ENCODE measurements at places on chromosomes 2 and 18.

DNA sequence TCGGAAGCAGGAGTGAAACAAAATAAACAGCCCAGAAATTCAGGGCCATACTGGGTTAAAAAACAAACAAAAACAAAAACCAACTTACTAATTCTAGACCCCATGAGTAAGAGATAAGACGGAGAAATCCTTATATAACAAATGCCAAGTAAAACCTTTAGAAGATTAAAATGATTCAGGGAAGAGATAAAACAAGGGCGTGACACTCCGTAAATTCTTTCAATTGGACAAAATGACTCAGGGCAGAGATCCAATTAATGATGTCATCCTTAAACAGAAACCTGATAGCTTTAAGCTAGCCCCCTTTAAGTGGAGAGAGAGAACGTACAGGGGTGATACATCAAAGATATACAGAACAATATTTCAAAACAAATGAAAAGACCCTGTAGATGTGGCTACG, 317.4 kb downstream of the NBAS start:
- DNase-seq, result no peak

DNA sequence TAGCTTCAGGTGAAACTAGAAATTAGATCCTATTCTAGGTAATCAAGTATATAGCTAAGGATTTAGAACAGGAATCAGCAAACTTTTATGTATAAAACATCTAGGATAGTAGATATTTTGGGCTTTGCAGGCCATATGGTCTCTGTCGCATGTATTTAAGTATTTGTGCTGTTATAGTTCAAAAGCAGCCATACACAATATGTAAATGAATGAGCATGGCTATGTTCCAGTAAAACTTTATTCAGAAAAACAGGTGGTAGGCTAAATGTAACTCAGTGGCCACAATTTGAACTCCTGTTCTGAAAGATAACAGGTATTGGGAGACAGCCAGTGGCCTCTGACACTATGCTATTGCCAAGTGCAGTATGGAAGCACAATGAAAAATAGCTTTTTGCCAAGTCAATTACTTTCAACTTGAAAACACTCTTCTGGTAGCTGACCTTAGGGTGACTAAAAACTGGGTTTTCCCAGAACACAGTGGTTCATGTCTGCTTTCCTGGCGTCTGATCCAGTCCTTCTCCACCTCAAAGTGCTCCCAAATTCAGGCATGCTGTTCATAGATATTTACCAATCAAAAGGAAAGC, 304.7 kb upstream of the SYT4 start:
- no peak for DNase-seq

DNA sequence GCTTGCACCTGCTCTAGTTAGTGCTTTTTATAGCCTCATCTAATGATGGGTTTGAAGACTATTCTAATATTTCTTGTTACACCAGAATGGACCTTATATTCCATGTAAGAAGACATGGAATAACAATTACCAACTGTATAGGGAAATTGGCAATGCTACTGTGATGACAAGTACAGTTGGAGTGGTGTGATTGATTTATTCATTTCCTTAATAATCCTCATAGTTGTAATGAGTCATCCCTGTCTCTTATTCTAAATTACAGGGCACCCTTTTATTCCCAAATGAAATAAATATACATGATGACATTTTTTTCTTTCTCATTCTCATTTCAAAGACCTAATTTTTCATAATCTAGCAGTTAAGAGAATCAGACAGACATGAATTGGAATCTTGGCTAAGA, 18.3 kb upstream of the TLK1 start:
- DNase-seq, result no peak

GRCh38 chr2:10201201-10201600, 78.7 kb downstream of the RRM2 start:
- DNase-seq, result no peak

DNA sequence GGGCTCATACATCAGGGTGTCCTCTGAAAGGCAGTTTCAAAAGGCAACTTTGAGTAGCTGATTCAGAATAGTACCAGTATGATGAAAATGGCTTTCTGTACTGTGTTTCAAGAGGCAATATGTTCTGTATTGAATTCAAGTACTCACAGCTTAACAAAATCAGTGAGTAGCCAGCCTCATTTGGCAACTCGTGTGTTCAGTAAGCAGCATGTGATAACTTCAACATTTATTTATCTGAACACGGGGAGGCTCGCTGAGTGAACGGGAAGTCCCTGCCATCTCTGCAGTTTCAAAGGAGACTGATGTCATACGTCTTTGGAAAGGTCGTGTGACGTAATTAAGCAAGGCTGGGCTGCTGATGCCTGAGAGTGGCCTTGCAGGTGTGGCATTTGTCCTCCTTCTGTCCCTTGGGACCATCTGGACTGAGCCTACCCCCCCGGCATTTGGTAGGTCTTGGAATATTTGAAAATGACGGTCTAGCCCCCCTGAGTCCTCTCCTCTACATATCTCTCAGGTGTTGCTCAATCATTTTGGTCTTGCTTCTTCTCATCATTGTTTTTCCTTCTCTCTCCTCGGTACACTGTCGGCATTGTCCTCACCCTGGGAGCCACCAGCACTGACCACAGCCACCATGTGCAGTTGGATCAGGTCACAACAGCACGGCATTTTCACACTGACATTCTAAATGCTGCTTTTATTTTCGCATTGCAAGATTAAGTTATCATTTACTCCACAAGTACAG, 62.8 kb downstream of the SMIM21 start:
- no peak for DNase-seq

DNA sequence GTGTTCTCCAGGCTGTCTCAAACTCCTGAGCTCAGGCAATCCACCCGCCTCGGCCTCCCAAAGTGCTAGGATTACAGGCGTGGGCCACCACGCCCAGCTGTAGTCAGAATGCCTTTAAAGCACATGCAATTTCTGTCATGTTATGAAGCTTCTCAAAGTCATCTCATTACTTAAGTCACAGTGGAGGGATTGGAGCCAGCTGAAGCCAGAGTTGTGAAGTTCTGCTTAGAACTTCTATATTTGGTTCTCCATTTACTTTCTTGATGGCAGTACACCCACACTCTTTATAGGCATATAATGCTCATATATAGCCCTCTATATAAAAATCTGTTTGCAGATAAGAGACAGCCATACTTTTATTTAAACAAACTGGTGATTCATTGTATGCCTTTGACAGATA, 68.8 kb upstream of the CWC22 start:
- DNase-seq, result no peak

GRCh38 chr2:74849228-74849892, 15.4 kb downstream of the HK2 start:
- DNase-seq, result no peak

- no peak for DNase-seq
Measured at GRCh38 chr2:214310319-214310718, 100.5 kb upstream of the VWC2L start.

Data from DMS 273 treated with DMSO at 0.1 percent for 48 hours (cell line).